ENCODE measurements at places on chromosomes 12 and 14.
A peak's percentile ranks its signal among the peaks of the same experiment; 100 is the strongest.

- peaks cover 78% of the 10 kb centered on the region for H3K36me3 ChIP-seq
- H3K27me3 ChIP-seq, result no peaks in the 10 kb centered on the region
- no peak for DNase-seq
- peak overlapping the region; percentile 9 for H3K27ac ChIP-seq
- H3K4me3 ChIP-seq, result no peak overlapping the region
- peaks cover 45% of the 10 kb centered on the region for H3K4me1 ChIP-seq
Observed at GRCh38 chr12:104562763-104563162, 106.0 kb downstream of the CHST11 start.

DNA sequence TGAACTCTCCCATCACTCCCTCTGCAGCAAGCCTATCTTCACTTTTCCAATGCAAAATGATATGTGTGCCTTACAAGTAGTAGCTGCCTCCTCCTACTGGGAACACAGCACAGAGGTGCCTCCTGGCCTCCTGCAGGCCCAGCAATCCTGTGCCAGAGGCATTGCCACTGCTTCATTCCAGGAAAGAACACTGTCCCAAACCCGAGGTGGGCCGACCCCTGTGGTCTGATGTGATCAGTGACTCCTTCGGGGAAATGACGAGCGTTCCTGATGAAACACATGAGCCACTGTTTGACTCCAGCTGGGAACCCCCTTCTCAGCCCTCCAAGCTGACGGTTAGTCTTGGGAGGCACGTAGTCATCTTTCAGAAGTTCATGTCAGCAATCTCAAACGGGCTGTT, 19.5 kb downstream of the PSMC1 start:
- no peak overlapping the region for H3K4me3 ChIP-seq
- H3K4me1 ChIP-seq, result peaks cover 5% of the 10 kb centered on the region
- no peaks in the 10 kb centered on the region for H3K27me3 ChIP-seq
- peaks cover 39% of the 10 kb centered on the region for H3K36me3 ChIP-seq
- no peak for DNase-seq

- H3K27ac ChIP-seq, result no peak overlapping the region
- H3K4me3 ChIP-seq, result no peak overlapping the region
- no peak for DNase-seq
- H3K36me3 ChIP-seq, result no peaks in the 10 kb centered on the region
- no peaks in the 10 kb centered on the region for H3K27me3 ChIP-seq
- H3K4me1 ChIP-seq, result peaks cover 73% of the 10 kb centered on the region
Observed at GRCh38 chr14:56135001-56135400, 16.8 kb downstream of the PELI2 start.

DNA sequence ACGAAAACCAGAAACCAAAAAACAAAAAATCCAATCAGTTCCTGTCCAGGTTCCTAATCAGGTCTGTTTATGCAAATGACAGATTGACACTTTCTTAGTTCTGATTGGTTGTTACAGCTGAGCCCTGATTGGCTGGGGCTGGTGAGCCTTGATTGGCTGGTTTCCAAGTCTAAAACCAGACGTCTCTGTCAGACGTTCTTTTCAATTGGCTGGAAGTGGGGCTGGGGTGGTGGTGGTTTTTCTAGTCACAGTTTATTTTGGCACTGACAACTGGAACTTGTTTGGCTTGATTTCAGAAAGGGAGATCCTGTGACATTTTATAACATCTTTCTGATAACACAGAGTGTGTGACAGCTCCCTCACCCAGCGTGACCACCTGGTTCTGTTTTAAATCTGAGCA, 36.1 kb upstream of the PRICKLE1 start:
- H3K4me3 ChIP-seq, result no peak overlapping the region
- no peak for DNase-seq
- no peaks in the 10 kb centered on the region for H3K36me3 ChIP-seq
- H3K27ac ChIP-seq, result no peak overlapping the region
- no peaks in the 10 kb centered on the region for H3K4me1 ChIP-seq

GRCh38 chr14:50957296-50957695, 13.0 kb upstream of the PYGL start:
- H3K4me1 ChIP-seq, result peaks cover 6% of the 10 kb centered on the region
- no peak overlapping the region for H3K4me3 ChIP-seq
- no peaks in the 10 kb centered on the region for H3K36me3 ChIP-seq

- peaks cover 12% of the 10 kb centered on the region for H3K36me3 ChIP-seq
- no peak overlapping the region for H3K27ac ChIP-seq
- H3K4me3 ChIP-seq, result no peak overlapping the region
- no peak for DNase-seq
Observed at GRCh38 chr12:104422441-104422840, 34.3 kb upstream of the CHST11 start.

GRCh38 chr12:49565406-49566265, 2.3 kb downstream of the MCRS1 start:
- no peak overlapping the region for H3K4me3 ChIP-seq
- H3K36me3 ChIP-seq, result peaks cover 41% of the 10 kb centered on the region

DNA sequence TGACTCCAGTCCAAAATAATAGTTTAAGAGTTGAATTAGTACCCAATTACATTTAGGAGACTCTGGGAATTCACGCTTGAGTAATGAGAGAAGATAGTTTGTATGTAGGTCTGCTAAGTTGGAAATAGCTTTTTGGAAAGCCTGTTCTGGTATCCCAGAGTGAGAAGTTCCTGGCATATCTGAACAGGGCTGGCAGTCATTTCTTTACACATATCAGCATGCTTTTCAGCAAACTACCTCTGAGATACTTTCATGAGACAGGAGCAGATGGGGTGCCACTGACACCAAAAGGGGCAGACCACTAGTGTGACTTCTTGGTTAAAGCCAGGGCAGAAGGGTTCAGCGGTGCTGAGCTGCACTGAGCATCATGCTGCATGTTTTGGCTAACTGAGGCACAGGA, 45.1 kb upstream of the GRIP1 start:
- no peak overlapping the region for H3K4me3 ChIP-seq
- no peak overlapping the region for H3K27ac ChIP-seq
- peaks cover 7% of the 10 kb centered on the region for H3K4me1 ChIP-seq
- no peak for DNase-seq

- no peak for DNase-seq
- H3K4me3 ChIP-seq, result no peak overlapping the region
- H3K36me3 ChIP-seq, result no peaks in the 10 kb centered on the region
- H3K4me1 ChIP-seq, result no peaks in the 10 kb centered on the region
- H3K27me3 ChIP-seq, result no peaks in the 10 kb centered on the region
Observed at GRCh38 chr12:58540480-58541299, 379.6 kb downstream of the LRIG3 start.

- H3K4me1 ChIP-seq, result peaks cover 10% of the 10 kb centered on the region
- no peak for DNase-seq
- peaks cover 19% of the 10 kb centered on the region for H3K36me3 ChIP-seq
- H3K27ac ChIP-seq, result no peak overlapping the region
- H3K4me3 ChIP-seq, result no peak overlapping the region
- H3K27me3 ChIP-seq, result no peaks in the 10 kb centered on the region
Observed at GRCh38 chr12:31853977-31854376, 105.2 kb upstream of the RESF1 start.

DNA sequence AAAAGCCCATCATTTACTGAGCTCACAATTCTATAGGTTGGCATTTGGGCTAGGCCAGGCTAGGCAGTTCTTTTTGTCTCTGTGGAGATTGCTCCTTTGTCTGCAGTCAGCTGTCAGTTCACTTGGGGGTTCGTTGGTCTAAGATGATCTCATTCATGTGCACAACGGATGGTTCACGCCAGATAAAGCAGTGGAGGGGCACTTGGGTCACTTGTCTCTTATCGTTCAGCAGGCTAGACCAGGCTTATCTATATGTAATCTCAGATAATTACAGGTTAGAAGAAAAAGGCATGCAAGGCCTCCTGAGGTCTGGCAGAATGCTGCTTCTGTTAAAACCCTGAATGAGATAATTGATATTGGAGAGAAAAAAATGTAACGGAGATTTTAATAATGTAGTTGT, 119.0 kb upstream of the ATP2B1 start:
- DNase-seq, result no peak
- no peaks in the 10 kb centered on the region for H3K27me3 ChIP-seq
- no peak overlapping the region for H3K4me3 ChIP-seq
- H3K4me1 ChIP-seq, result peaks cover 16% of the 10 kb centered on the region
- H3K36me3 ChIP-seq, result no peaks in the 10 kb centered on the region

- peak; percentile 2 for DNase-seq
- no peaks in the 10 kb centered on the region for H3K4me1 ChIP-seq
- H3K27ac ChIP-seq, result no peak overlapping the region
- no peaks in the 10 kb centered on the region for H3K36me3 ChIP-seq
- H3K27me3 ChIP-seq, result peaks cover 6% of the 10 kb centered on the region
Observed at GRCh38 chr14:78848234-78848820, 678.2 kb downstream of the NRXN3 start.

DNA sequence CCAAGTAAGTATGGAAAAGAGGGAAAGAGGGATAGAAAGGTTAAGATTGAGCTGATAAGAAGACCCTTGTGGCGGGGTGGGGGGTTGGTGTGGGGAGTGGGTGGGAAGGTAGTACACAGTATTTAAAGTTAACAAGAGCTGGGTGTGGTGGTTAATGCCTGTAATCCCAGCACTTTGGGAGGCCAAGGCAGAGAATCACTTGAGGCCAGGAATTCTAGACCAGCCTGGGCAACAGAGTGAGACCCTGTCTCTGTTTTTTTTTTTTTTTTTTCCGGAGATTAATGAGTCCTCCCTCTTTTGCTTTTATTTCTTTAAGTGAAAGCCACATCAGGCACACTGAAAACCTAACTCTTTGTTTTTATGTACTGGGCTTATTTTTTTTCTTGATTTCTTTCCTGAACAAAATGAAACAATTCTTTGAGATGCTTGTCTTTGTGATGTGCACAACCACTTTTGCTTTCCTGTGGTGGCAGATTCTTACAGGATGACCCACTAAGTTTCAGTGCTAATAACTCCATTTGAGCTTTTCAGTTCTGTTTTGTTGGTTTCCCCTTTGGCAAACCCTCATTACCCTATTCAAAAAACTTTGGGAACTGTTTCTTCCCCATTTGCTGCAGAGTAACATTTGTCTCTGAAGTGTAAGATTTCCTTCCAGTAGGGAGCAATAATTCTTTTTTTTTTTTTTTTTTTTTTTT, 54.8 kb downstream of the WNK1 start:
- no peak overlapping the region for H3K27ac ChIP-seq
- peaks cover 31% of the 10 kb centered on the region for H3K4me1 ChIP-seq
- peak overlapping the region; percentile 58 for H3K4me3 ChIP-seq
- H3K27me3 ChIP-seq, result no peaks in the 10 kb centered on the region
- H3K36me3 ChIP-seq, result no peaks in the 10 kb centered on the region
- no peak for DNase-seq

DNA sequence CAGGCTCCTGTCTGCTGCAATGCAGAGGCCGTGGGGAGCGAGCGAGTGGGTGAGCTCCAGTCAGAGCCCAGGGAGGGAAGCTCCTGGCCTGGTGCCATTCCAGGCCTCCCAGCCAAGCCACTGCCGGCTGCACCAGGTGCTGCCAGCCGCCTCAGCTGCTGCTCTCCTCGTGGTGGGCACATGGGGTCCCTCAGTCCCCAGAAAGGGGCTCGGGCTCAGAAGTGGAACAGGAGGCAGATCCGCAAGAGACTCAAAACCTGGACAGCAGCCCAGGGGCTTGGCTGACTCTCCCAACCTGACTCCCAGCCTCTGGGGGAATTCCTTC, 2.4 kb downstream of the ABCB9 start:
- no peak for DNase-seq
- no peaks in the 10 kb centered on the region for H3K27me3 ChIP-seq
- no peak overlapping the region for H3K4me3 ChIP-seq
- no peak overlapping the region for H3K27ac ChIP-seq

GRCh38 chr12:31233061-31233730, 92.8 kb downstream of the SINHCAF start:
- H3K36me3 ChIP-seq, result peaks cover 4% of the 10 kb centered on the region
- H3K27ac ChIP-seq, result no peak overlapping the region
- no peak for DNase-seq
- H3K27me3 ChIP-seq, result peaks cover 36% of the 10 kb centered on the region
- no peak overlapping the region for H3K4me3 ChIP-seq

- H3K4me1 ChIP-seq, result peaks cover 27% of the 10 kb centered on the region
- peaks cover 11% of the 10 kb centered on the region for H3K36me3 ChIP-seq
- H3K4me3 ChIP-seq, result no peak overlapping the region
Observed at GRCh38 chr14:96811265-96811664, 14.1 kb downstream of the VRK1 start.

GRCh38 chr14:97120611-97121031, 323.4 kb downstream of the VRK1 start:
- H3K4me3 ChIP-seq, result peak overlapping the region; percentile 41
- H3K4me1 ChIP-seq, result peaks cover 8% of the 10 kb centered on the region
- H3K27me3 ChIP-seq, result peaks cover 14% of the 10 kb centered on the region
- DNase-seq, result peak; percentile 35
- no peaks in the 10 kb centered on the region for H3K36me3 ChIP-seq

DNA sequence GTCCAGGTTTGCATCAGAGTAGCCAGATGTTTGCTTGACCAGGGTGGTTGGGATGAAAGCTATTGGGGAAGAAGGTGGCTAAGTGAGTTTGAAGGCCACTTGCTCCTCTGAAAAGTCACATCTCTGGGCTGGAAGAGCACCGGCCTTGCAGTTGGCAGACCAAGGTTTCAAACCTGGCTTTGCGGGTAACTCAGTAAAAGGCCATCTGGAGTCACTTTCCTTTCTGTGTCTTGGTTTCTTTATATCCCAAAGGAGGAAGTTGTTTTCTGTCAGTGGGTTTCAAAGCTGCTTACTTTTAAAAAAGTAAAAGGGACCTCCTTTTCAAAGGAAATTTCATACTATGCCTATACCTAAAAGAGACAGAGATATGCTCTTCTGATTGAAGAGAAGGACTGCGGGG, 26.2 kb upstream of the CMA1 start:
- no peak overlapping the region for H3K4me3 ChIP-seq
- peaks cover 7% of the 10 kb centered on the region for H3K4me1 ChIP-seq
- H3K27ac ChIP-seq, result no peak overlapping the region
- H3K27me3 ChIP-seq, result peaks cover 17% of the 10 kb centered on the region

DNA sequence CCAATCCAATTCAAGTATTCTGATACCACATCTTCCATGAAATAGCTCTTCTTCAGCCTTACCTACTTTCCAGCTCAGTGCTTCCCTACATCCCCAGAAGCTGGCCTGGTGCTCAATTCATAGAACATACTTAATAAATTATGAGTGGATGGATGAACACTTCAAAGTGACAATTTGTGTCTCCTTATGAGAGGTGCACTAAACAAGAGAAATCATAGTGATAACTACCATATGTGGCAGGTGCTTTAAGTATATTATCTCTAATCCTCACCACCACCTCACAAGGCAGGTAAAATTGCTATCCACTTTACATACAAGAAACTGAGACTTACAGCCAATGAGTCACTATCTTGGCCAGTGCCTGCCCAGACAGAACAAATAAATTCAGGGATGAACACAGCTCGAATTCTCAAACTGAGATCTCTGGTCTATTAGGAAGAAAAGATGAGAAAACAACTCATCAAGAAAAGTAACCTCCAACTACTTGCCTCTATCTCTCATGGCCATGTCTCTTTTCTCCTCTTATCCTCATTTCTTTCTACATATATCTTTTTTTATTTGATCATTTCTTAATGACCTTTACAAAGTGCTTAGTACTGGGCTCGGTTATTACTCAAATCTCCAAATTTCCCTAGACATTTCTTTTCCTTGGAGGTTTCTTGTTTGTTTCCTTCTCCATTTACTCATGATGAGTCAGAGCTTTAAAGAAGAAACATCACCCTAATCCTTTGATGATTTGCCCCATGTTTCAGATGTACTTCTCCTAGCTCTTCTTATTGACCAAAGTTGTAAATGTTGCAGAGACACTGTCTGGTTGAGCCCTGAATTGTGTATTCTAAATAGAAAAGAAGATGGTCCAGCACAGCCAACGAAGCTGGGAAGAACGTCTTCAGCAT, 161.5 kb downstream of the RPS29 start:
- no peak overlapping the region for H3K4me3 ChIP-seq
- peaks cover 6% of the 10 kb centered on the region for H3K4me1 ChIP-seq
- no peaks in the 10 kb centered on the region for H3K36me3 ChIP-seq
- peaks cover 40% of the 10 kb centered on the region for H3K27me3 ChIP-seq

- no peaks in the 10 kb centered on the region for H3K4me1 ChIP-seq
- no peak for DNase-seq
- no peak overlapping the region for H3K4me3 ChIP-seq
- no peak overlapping the region for H3K27ac ChIP-seq
- H3K36me3 ChIP-seq, result no peaks in the 10 kb centered on the region
Observed at GRCh38 chr14:41230683-41231082, 376.0 kb upstream of the LRFN5 start.

All from stimulated activated naive B cell treated with anti-CD40 and anti-IgM and Interleukin-4, amounts not matched to agents 10 μg/mL and 1 μg/mL and 100 μg/mL, for 72 hours (primary cell).